ENCODE measurements at places on chromosomes 1 and 21. TPM values are rescaled to one million over a fixed set of nuclear protein-coding genes. Genes with fewer than 3 reads are reported as not detected.

LEMD1 gene
- total RNA-seq: not detected

SLC9C2 gene
- total RNA-seq: not detected

COL9A2 gene
- total RNA-seq: 11.2 TPM

CELA3B gene
- total RNA-seq: 0.70 TPM

ITGB3BP gene
- total RNA-seq: 12.9 TPM

GRCh38 chr1:111756124-111756513, 418 bp downstream of the DDX20 start:
- DNase-seq: no peak

DNA sequence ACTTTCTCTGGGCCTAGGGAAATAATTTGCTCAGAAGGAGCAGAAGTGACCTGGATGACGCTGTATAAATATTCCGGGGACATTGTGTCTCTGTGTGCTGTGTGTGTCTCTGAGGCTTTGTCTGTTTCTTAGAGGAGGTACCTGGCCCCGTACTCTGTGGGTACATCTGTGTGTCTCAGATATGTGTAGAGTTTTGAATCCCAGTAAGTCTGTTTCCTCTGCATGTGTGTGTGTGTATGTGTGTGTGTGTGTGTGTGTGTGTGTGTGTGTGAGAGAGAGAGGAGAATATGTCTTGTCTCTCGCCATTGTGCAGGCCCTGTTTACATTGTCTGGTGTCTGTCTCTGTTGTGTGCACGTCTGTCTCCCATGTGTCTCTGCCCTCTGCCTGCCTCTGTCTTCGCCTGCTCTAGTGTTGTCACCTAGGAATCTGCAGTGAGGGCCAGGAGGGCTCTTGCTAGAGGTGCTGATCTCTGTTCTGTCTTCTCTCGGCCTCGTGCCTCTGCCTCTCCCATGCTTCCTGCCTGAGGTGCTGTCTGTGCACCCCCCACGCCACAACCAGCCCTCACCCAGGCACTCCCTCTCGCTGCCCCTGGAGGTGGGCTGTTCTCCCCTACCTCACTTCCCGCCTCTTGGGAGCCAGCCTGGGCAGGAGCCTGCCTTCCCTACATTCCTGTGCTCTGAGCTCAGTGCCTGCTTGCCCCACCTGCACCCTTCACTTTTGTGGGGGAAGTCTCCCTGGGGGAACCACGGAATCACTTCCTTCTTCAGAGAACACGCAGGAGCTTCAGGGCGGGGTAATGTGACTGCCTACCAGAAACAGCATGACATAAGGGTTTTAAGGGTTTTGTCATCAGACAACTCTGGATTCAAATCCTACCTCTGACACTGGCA, 5.9 kb downstream of the MAP7D1 start:
- DNase-seq: no peak

GRCh38 chr1:162994921-162995320, 74.2 kb upstream of the RGS4 start:
- no peak for DNase-seq

- no peak for DNase-seq
Observed at GRCh38 chr1:3630914-3631313, 6.1 kb downstream of the TPRG1L start.

GRCh38 chr1:75034376-75034775, 99.8 kb upstream of the LHX8 start:
- DNase-seq: no peak

- DNase-seq: no peak
Observed at GRCh38 chr1:57060451-57060850, 94.6 kb upstream of the C8B start.

DNA sequence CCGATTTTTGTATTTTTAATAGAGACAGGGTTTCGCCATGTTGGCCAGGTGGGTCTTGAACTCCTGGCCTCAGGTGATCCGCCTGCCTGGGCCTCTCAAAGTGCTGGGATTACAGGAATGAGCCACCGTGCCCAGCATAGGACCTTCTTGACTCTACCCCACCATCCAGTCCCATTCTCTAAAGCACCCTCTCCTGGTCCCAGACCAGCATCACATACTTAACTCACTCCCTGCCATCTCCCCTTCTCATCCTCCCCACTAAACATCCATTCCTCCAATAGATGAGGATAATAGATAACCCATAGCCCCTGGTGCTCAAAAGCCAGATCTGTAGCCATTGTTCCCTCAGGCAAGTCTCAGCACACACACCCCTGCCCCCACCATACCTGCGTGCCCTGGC, 2.1 kb downstream of the ENTREP3 start:
- no peak for DNase-seq
